ENCODE measurements at places on chromosomes 1 and 21.

GRCh38 chr1:190608282-190608681 is 130.6 kb upstream of the BRINP3 start:
- no peak for DNase-seq

DNA sequence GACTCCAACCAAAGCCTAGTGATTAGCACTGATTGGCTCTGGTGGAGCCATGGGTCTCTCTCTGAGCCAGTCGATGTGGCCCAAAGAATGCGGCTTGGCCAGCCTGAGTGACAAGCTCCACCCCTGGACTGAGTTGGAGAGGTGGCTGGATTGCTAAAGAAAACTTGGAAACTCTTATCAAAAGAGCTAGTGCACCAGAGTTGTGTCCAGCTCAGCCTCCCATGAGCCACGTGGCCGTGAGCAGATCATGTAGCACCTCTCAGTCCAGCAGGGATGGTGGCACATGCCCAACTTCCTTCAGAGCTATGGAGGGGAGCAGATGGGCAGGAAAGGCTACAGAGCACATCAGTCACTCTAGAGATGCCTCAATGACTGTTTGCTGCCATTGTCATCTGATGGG is 142.8 kb upstream of the VAMP3 start:
- no peak for DNase-seq

- DNase-seq: no peak
These were observed 42.1 kb downstream of the CAMK2N1 start for GRCh38 chr1:20443703-20444586.

- no peak for DNase-seq
These were observed 19.8 kb downstream of the ATP6V1G3 start for GRCh38 chr1:198520524-198521254.

DNA sequence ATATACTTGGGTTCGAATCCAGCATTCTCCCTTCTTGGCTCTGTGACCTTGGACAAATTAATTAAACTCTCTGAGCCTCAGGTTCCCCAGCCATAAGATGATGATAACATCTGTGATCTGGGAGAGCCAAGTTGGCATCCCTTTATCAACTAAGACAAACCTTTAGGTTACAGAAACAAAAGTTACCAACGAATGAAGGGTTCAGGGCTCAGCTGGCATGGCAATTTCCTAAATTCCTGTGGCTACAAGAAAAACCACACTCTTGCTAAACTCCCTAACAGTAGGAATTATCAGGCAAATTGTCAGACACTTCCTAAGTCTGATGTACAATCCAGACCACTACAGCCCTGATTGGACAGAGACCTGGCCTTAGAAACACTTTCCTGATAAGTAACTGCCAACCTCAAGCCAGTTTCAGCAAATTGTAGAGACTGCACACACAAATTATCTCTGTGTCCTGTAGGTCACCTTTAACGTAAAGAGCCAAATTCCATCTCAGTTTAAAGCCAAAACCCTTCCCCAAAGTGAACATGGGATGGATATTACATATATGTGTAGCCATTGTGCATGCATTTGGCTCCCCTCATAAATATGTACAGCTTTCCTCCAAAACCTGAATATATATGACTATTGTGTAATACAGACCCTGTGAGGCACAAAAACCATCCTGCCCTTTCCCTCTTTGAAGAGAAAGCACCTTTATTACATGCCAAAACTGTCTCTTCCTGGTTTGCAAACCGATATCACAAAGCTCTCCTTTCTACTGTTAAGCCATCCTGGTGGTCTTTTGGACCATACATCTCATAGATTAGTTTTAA is 39.5 kb upstream of the EDARADD start:
- DNase-seq: no peak

DNA sequence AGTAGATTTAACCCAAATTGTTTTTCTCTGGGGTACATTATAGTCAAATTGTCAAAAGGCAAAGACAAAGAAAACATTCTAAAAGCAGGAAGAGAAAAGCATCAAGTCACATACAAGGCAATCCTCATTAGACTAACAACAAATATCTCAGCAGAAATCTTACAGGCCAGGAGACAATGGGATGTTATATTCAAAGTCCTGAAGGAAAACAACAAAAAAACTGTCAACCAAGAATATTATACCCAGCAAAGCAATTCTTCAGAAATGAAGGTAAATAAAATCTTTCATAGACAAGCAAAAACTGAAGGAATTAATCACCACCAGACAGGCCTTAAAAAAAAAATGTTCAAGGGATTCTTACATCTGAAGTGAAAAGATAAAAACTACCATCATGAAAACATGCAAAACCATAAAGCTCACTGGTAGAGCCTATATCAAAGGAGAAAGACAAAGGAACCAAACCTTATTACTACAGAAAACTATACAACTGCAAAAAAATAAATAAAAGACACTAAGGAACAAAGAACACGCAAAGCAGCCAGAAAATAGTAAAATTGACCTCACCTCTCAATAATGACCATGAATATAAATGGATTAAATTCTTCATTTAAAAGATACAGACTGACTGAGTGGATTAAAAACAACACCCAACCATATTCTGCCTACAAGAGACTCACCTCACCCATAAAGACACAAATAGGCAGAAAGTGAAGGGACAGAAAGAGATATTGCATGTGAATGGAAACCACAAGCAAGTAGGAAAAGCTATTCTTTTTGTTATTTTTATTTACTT is 113.8 kb upstream of the ZC3H11B start:
- DNase-seq: no peak

- DNase-seq: no peak
These were observed 178.3 kb downstream of the RERE start for GRCh38 chr1:8639148-8639547.

GRCh38 chr1:65503427-65503826 is 83.0 kb downstream of the LEPR start:
- no peak for DNase-seq

DNA sequence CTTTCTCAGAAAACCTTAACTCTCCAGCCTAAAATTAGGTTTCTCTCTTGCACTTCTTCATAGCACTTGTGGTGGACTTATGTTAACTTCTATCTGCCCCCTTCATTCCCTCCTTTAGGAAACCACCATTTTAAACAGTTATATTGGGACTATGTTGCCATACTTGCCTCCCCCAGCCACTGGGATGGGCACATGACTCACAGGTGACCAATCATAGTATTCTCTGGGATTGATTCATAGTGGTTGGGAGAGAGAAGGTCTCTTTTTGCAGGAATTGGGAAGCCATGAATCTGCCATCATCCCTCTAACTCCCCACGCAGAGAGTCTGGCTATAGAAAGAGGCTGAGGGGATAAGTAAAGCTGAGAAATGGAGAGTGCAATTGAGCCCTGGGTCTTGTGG is 50.4 kb upstream of the NRDC start:
- no peak for DNase-seq

- DNase-seq: no peak
These were observed 28.9 kb upstream of the RUNX1 start for GRCh38 chr21:35077975-35078374.

DNA sequence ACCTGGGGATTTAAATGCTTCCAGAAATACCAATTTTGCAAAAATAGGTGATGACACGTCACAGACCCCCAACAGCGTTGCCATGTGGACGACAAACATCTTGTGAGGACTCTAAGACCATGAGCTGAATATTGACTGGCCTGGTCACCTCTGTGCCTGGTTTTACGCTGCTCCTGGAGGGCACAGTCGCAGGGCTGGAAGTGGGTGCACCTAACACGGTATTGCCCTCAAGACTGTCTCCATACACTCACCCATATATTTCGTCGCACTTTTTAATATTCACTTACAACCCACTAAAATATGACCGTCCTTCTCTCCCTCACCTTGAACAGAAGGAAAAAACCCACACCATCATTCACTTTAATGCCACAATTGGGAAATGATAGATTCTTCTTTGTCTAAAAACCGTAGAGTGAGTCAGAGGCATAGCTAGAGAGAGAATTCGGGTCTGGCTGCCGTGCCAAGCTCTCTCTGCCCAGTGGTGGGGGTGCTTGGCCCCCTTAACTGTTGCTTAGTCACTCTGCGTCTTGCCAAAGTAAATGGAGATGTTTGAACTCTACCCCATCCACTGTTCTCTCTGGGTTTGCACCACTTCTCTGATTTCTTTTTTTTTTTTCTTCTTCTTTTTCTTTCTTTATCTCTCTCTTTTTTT is 40.8 kb upstream of the UTS2 start:
- peak; percentile 20 for DNase-seq

- no peak for DNase-seq
These were observed 7.2 kb upstream of the NHLH1 start for GRCh38 chr1:160359559-160360226.

- DNase-seq: no peak
These were observed 69.6 kb downstream of the WLS start for GRCh38 chr1:68162761-68163160.

DNA sequence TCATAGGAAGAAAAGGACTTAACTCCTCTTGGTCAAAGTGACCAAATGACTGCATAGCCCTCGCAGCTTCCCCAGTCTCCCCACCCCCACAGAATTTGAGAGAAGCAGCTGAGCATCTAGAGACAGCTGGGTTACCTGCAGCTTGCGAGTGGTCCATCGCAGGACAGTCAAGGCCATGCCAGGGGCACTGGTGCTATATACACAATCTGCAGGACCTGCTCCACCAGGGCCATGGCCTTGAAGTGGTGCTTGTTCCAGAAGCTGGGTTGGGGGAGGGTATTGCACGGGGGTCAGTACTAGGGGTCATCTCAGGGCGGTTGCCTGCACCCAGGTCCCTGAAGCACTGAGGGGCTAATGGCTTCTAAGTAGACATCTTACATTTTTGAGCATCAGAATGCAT is 10.4 kb downstream of the MRTO4 start:
- DNase-seq: no peak

DNA sequence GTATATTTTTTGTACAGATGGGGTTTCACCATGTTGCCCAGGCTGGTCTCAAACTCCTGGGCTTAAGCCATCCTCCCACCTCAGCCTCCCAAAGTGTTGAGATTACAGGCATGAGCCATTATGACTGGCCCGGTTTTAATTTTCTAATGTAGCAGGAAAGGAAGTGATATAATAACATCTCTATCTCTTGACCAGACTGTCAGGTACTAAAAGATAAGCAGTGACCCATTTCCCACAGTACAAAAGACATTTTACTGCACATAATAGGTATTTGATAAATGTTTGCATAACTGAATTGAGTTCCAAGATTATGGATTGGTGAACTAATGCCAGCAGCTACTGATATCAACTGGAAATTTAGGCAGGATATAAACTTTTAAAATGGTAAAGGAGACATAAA is 4.0 kb downstream of the NVL start:
- DNase-seq: no peak

DNA sequence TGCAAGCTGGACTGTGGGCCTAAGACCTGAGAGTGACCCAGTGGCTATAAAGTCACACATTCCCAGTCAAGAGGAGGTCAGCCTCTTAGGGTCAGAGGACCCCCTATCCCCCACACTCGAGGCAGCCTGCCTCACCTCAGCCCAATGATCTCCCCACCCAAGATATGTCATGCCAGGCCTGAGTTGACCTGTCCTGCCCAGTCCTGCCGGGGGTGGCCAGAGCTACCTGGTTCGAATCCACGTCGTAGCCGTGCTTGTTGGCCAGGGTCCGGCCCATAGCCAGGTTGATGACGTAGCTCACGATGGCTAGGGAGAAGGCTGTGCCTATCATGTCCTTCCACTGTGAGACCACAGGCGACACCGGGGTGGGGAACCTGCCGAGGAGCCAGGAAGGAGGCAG is 15.6 kb downstream of the SLC26A9 start:
- no peak for DNase-seq

DNA sequence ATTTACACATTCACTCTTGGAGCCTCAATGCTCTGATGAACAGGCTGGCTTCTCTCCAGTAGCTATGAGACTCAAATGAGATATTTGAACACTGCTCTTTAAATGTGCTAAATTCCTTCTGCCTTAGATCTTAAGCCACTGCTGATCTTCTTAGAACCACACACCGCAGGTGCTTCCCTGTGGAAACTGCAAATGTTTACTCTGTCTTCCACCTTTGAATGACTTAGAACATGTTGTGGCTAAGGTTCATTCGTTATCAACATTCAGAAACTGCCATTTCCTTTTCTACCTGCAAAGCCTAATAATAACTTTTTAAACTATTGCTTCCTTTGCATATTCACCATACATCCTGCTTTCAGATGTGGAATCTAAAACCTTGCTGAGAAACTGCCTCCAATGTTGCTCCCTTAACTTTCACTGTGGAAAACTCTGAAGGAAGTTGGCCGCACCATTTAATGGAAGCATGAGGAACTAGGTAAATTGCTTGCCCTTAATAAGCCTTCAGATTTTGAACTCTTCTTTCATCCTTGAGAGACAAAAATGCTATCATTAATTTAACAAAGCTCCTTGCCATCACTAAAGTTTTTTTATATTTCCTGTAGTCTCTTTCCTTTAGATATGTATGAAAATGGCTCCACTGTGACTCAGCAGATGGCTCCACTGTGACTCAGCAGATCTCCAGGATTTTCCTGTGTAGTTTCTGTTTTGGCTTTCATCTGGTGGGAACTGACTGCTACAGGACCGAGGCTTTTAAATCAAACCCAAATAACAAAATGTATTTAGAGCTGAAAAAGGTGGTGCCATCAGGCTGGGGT is 143.8 kb downstream of the TNFSF18 start:
- peak; percentile 78 for DNase-seq

- DNase-seq: no peak
These were observed 20.7 kb upstream of the IKBKE start for GRCh38 chr1:206449565-206449964.

- no peak for DNase-seq
These were observed 56.0 kb downstream of the CD247 start for GRCh38 chr1:167462341-167462740.

- DNase-seq: no peak
These were observed 8.7 kb downstream of the PEAR1 start for GRCh38 chr1:156901966-156902915.

- DNase-seq: no peak
These were observed 10.0 kb downstream of the TP53BP2 start for GRCh38 chr1:223835754-223836153.

DNA sequence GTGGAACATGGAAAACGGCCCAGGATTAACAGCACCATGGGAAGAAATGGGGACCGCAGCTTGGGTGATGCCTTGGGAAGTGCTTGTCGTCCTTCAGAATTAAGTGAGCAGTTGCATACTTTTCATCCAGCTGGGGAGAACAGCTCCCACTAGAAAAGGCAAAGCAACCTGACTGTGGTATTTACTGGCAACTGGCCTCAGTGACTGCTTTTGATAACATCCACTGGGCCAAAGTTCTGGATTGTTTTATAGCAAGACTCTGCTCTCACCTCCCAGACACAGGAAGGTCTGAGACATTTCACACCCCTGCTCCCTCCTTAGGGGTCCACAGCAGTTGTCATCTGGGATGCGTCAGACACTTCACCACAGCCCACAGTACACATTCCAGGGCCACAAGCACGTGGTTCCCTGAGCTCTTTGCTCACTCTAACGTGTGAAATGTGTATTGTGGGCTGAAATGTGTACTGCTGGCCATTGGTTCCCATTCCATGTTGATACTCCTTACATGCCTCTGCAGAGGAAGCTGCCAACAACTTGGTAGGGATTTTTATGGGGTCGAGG is 6.6 kb downstream of the PAPPA2 start:
- DNase-seq: no peak

DNA sequence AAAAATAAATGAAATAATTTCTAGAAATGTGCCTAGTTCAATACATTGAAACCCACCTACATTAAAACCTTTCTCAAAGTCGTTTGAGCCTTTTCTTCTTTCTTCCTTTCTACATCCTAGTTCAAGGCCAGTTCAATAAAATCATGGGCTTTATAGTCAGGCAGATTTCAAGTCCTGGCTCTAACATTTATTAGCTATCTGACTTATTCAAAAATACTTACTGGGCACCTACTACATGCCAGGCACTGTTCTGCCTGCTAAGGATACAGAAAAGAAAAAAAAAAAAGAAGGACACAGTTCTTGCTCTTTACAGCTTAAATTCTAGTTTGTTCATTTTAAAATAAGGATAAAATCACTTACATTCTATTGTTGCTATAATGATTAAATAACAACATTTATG is 134.2 kb upstream of the FGGY start:
- DNase-seq: no peak
